ENCODE measurements at places on chromosomes 5 and 9.

- peak; percentile 75 for DNase-seq
Observed at GRCh38 chr5:10235350-10235749, 14.3 kb downstream of the ATPSCKMT start.

DNA sequence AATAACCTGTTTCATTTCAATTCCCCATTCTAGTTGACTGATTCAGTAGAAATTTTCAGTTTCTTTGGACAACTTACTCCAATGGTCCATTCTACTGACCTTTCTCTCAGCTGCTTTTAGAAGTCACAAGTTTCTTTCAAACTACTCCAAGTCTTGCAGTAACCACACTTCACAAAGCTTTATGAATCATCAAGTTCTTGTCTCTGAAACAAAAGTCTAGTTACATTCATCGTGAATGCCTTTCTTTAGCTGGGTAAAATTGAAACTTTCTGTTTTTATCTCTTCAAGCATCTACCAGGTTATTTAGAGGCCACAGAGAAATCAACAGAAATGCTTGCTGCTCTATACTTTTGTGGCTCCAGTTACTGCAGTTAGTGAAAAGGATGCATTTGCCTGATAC is 405.4 kb downstream of the TMEM232 start:
- DNase-seq = no peak

DNA sequence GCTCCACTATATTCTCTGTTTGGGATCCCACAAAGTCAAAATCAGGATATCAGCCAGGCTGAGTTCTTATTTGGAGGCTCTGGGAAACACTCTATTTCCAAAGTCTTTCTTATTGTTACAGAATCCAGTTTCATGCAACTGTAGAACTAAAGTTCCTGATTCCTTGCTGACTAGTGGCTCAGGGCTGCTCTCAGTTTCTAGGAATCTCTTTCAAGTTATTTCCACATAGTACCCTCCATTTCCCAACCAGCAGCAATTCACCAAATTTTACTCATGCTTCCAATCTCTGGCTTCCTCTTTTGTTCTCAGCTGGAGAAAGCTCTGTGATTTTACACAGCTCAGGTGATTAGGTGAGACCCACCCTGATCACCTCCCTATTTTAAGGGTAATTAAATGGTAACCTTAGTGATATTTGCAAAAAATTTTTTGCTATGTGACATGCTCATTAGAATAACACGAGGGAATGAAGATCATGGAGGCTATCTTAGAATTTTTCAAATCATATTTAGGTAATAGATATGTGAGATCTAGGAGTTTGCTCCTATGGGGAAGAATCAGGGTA is 794.9 kb upstream of the ARRDC3 start:
- no peak for DNase-seq

DNA sequence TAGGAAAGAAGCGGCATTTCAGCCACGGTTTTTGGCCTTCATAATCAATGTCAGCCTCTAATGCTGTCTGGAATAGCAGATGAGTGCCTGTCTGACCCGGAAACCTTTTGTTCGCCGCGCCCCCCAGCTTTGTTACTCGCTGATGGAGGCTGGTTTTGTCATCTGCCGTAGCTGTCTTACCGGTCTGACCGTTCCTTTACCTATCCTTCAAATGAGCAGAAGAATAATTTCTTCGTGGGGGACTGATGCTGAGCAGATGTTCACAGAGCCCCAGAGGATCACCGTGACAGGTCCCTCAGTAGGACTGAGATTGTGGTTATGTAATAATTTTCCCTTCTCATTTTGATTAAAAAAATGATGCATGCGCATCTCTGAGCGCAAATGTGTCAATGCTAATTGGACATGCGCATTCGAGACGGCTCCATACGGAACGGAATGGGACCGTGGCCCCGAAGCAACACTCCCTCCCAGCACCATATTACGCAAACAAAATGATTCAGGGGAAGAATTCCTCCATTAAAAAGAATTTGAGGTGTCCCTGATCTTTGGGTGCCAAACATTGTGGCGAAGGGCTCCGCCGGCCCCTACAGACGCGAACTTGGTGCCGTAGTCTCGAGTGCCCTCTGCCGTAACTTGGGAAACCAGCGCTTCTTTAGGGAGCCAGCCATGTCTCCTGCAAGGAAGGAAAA is 27.6 kb downstream of the TLX3 start:
- DNase-seq = no peak

DNA sequence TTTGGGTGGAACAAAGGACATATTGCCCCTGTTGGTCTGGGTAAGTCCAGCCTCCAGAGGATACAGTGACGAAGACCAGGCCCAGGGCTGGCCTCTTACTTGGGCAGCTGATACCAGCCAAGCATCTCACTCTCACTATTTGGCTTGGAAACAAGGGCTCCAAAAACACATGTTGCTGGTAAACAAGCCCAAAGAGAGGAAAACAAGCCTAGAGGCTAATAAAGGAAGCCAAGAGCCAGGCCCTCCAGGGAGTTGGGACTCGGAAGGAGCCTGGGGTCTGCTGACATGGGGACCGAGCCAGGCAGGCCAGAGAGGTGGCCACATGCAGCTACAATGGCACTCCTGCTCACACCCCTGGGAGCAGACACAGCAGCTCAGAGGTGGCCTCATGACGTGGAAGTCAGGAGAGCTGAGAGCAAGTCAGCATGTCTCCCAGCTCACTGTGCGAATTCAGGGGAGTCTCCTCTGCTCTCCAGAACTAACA is 5.7 kb downstream of the SPARC start:
- DNase-seq = no peak

DNA sequence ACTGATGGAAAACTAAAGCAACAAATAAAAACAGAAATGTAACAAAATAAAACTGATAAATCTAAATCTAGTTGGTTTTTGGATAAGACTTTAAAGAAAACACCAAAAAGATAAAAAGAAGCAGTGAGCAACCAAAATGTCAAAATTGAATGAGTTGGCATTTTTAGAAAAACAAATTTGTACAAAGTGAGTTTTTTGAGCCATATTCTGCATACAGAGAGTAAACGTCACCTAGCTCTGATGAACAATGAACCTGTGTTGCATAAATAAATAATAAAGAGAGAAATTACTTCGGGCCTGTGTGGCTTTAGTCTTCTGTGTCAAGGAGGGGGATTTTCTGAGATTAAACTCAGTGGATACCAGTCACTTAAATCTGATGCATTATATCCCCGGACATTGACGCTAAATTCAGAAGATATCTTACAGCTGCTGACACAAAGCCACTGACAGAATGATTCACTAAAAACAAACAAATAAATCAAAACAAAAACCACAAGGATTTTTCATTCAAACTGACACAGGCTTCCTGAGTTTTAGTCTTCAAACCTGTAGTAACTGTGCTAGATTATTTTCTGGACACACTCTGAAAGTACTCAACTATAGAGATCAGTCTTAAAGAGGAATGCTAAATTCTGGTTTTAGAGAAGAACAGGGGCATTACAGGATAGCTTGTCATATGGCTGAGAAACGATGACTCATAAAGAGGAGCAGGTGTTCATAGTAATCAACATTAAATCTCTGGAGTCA is 403.5 kb upstream of the ST8SIA4 start:
- no peak for DNase-seq

Data from H54 (cell line).